ENCODE measurements at places on chromosomes 11 and 22.

DNA sequence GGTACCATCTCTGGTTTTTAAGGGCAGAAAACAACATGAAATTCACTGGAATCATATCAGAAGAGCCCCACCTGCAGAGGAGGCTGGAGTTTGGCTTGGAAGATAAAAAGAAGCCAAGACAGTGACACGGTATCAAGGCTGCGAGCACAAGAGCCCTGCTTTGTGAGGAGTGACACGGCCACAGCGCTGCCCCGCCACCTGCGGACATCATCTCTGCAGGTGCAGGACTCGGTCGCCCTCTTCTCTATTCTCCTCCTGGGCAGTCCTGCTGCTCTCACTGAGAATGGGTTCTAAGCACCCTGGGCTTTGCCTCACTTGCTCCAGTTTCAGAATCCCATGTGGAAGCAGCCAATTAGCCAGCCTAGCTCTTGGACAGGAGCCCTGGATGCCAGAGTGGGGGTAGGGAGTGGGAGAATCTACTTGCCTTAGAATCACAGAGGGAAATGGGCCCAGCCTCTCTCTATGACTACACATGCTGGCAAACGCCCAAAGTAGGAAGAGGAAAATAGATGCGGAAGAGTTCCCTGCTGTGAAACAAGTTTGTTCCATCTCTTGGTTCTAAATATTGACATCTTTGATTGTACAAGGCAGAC lies 17.1 kb downstream of the APOL4 start:
- DNase-seq = peak; percentile 54

- no peak for DNase-seq
These were observed 6.5 kb downstream of the MGAT3 start for GRCh38 chr22:39463277-39463676.

- DNase-seq = no peak
These were observed 17.3 kb upstream of the LMO2 start for GRCh38 chr11:33909150-33909549.

DNA sequence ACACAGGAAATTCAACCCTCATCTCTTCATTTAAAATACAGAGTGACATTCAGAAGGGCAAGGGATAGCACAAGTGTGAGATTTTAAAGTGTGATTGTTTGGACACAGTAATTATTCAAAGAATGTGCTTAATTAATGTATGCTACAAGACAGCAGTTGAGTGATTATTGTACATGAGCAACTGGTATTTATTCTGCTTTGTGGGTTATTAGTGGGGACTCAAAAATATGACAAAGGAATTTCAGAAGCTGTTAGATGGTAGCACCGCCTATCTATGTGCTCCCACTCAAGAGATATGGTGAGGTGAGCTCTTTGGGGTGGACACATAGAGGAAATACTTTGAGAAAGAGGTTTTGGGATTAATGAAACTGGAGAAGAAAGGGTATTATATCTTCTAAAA lies 5.8 kb upstream of the HBD start:
- no peak for DNase-seq

DNA sequence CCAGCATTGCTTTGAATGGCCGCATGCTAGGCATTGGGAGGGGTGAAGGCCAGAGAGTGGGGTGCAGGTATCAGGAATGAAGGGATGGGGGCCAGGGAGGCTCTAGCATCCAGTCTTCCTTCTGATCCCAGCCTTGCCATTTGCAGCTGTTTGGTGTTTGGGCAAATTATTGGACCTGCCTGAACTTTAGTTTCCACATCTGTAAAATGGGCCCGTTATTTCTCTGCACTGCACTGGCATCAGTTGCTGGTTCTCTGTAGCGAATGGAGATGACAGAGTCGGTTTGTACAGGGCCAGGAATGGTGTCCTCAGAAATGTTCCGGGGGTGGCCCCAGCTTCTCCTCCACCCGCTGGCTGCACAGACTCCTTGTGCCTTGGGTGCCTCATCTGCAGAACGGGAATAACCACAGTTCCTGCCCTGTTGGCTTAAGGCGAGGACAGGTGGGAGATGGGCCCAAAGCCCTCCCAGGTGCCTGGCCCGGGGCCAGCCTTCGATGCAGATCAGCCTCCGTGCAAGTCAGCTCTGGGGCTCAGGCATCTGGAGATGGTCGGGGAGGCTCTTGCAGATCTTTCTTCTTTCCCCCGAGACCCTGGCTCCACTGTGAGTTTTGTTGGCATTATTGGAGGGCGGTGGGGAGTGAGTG lies 51.4 kb upstream of the SMIM38 start:
- DNase-seq = no peak

DNA sequence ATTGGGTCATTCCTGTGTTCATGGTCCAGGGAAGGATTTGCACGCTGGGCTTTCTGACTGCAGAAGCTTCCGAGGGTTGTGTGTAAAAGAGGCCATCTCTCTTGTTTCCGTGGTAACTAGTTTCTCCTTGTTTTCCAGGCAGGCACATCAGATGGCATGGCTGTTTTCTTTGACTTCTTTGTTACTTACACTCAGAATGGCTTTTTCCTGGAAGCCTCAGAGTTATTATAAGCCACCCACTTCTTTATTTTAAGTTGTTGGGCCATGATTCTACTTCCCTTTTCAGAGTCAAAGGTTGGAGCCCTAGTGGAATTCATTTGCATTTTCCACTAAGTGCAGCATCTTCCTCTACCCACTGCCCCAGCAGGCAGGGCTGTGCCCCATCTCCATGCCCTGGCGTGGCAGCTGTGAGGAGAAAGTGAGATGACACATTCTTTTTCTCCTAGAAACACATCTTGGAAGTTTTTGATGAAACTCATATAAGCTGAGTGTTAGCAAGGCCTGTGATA lies 94.9 kb downstream of the PRR5L start:
- no peak for DNase-seq

- DNase-seq = no peak
These were observed 39.9 kb downstream of the PTPRJ start for GRCh38 chr11:48020092-48020755.

GRCh38 chr11:73325036-73325981 lies 17.2 kb downstream of the ARHGEF17 start:
- DNase-seq = no peak

- no peak for DNase-seq
These were observed 4.4 kb downstream of the TMEM258 start for GRCh38 chr11:61787928-61788491.

DNA sequence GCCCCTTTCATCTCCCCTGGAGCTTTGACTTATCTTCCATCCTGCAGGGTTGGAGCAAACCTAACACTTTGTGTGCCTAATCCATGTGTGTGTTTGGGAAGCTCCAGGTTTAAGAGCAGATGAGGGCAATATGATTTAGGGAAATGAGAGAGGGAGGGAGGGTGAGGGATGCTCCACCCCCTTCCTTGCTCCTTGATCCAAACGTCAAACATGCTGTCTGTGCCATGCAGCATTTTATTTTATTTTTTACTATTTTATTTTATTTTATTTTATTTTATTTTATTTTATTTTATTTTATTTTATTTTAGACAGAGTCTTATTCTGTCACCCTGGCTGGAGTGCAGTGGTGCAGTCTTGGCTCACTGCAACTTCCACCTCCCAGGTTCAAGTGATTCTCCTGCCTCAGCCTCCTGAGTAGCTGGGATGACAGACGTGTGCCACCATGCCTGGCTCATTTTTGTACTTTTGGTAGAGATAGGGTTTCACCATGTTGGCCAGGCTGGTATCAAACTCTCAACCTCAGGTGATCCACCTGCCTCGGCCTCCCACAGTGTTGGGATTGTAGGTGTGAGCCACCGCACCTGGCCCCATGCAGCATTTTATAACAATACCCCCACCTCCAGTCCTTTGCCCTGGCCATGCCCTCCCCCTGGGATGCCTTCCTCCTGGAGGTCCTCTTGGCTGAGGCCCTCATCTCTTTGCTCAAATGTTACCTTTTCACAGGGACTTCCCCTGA lies 52.6 kb upstream of the CRYBB3 start:
- no peak for DNase-seq

DNA sequence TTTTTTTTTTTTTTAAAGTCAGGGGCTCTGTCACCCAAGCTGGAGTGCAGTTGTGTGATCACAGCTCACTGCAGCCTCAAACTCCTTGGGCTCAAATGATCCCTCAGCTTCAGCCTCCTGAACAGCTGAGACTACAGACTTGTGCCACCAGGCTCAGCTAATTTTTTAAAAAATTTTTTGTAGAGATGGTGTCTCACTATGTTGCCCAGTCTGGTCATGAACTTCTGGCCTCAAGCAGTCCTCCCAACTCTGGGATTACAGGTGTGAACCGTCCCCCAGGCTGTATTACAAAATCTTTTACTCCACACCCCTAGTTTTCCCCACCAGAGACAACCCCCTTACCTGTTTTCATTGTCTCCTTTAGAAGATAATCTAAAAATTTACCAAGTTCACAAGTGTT lies 1.9 kb downstream of the CCDC117 start:
- DNase-seq = no peak

DNA sequence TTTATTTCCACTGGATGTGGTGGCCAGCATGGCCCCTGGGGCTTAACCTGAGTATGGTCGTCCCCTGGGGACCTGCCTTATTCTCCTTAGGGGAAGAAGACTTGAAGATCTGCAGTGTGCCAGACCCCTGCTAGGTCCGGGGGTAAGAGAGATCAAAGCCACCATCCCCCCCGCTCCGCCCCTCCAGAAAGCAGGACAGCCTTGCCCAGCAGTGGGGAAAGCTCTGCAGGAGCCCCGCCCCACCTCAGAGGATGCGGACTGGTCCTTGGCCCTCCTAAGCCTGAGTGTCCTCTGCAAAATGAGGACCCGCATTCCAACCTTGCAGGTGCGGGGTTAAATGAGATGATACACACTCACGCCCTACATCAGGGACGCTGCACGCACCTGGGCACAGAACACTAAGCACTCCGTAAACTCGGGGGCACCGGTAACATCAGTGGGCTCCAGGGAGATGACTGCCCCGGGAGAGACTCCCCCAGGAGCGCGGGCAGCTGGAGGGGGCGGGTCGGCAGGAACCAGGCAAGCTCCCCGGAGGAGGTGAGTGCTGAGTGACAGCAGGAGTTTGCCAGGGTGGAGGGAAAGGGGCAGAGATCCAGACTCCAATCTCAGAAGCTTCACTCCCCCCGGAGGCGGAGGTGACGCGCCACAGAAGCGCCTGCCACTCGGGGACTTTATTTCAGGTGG lies 564 bp upstream of the ANO1 start:
- DNase-seq = no peak

GRCh38 chr22:36177160-36177559 lies 16.6 kb upstream of the APOL3 start:
- no peak for DNase-seq

DNA sequence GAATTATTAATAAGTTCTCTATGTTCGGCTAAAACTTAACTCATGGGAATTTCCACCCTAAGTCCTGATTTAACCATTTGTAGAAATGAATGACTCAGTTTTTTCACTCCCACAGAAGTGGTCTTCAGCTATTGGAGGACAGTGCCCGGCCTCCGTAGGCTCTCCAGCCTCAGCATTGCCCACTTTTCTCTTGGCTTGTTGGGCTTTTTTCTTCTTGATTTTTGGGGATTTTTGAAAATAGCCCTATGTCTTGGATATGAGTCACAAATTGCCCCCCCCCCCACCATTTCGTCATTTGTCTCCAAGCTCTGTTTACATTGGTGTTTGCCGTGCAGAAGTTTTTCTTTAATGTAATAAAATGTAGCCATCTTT lies 66.7 kb downstream of the PACS1 start:
- no peak for DNase-seq

- no peak for DNase-seq
These were observed 15.0 kb downstream of the DENND5A start for GRCh38 chr11:9250139-9250582.

DNA sequence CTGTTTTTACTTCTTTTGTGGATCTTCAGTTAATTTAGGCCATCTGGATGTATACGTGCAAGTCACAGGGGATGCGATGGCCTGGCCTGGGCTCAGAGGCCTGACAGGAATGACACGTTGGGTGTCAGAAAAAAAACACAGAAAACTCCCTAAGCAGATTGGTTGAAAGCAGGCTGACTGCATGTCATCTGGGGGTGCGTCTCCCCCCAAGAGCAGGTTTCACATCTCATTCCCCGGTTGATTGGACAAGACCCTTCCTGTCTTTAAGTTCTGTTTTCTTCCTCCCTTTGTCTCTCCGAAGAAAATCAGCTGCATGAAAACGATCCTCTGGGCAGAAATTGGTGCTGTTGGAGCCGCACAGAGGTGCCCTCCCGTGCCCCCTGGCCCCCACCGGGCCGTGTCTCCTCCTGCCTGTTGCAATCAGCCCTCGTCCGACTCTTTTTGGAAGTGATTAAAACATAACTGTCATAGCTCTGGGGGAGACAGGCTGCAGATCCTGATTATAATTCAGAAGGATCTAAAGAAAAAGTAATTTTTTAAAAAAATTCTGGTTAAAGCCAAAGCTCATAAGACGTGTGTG lies 71.8 kb upstream of the PARVG start:
- DNase-seq = peak; percentile 41

DNA sequence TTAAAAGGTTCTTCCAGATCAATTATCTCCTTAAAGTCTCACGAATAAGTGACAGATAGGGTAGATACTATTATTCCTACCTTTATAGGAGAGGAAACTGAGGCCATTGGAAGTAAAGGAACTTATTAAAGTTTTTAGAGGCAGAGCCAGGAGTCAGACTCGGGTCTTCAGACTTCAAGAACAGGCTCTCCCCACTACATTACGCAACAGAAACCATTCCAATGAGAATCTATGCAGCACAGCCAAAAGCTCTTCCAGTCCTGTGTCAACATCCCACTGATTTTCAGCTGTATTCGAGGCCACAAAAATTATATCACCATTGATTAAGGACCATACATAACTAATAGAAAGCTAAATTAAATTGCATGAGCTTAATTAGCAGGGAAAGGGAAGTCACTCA lies 77.4 kb downstream of the RELT start:
- no peak for DNase-seq

DNA sequence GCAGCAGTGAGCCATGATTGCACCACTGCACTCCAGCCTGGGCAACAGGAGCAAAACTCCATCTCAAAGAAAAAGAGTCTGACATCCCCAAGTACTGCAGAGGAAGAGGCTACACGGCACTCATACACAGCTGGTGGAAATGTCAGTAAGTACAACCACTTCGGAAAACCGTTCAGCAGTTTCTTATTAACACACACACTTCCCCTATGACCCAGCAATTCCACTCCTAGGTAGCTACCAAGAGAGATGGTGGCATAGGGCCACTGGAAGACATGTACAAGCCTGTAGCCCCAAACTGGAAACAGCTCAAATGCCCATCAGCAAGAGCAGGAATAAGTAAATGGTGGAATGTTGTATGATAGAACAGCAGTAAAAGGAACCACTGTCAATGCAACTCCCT lies 3.3 kb downstream of the DRAP1 start:
- DNase-seq = no peak

- DNase-seq = no peak
These were observed 720.7 kb downstream of the OPCML start for GRCh38 chr11:132811649-132812048.
